ENCODE measurements at places on chromosomes 5 and 9.
A peak's percentile ranks its signal among the peaks of the same experiment; 100 is the strongest.

- H3K36me3 ChIP-seq = no peaks in the 10 kb centered on the region
- no peaks in the 10 kb centered on the region for H3K4me1 ChIP-seq
- DNase-seq = no peak
- no peak overlapping the region for H3K4me3 ChIP-seq
These were observed 116.8 kb downstream of the ADAMTS6 start for GRCh38 chr5:65364907-65365306.

- no peak overlapping the region for H3K27ac ChIP-seq
- no peak for DNase-seq
- H3K36me3 ChIP-seq = peaks cover 3% of the 10 kb centered on the region
- H3K27me3 ChIP-seq = peaks cover 7% of the 10 kb centered on the region
- peaks cover 1% of the 10 kb centered on the region for H3K4me1 ChIP-seq
These were observed 5.8 kb upstream of the SNAPC3 start for GRCh38 chr9:15416880-15417279.

DNA sequence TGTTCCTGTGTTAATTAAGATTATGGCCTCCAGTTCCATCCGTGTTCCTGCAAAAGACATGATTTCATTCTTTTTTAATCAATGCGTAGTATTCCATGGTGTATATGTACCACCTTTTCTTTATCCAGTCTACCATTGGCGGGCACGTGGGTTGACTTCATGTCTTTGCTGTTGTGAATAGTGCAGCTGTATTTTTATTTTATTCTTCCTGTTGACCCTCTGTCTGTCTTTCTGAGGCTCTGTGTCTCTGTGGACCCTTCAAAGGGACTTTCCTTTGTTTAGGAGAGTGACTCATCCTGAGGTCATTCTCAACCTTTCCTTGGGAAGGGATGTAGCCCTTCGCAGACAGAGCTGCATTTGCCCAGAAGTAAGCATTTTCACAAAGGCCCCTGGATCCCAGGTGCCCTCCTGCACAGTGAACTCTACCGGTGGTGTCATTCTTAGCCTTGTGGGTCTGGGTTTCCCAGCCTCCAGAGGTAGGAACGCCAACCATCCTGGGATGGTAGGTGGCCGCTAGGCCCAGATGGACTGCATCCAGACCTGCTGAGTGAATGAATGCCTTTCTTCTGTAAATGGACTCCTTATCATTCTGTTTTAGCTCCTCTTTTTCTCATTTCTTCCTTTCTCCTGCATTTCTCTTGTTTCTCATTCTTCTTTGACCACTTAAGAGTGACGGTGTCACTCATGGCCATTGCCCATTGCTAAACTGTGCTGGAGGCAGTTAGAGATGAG, 22.4 kb downstream of the TRIO start:
- no peak overlapping the region for H3K4me3 ChIP-seq
- H3K27me3 ChIP-seq = peaks cover 23% of the 10 kb centered on the region
- DNase-seq = no peak
- H3K4me1 ChIP-seq = peaks cover 6% of the 10 kb centered on the region

DNA sequence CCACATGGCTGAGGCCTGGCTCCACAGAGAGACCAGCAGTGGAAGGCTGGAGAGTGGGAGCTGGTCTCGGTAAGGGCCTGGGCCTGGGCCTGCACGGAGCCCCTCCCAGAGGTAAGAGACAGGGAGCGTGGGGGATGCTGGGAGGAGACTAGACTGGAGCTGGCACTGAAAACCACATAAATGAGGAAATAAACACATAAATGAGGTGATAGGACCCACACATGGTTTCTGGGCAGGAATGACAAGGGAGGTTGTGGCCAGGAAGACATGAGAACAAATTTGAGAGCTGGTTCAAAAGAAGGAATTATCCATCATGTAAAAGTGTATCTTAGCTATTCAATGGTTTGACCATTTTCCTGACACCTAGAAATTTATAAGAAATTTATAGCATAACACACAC, 451.7 kb upstream of the DAP start:
- H3K36me3 ChIP-seq = no peaks in the 10 kb centered on the region
- H3K4me1 ChIP-seq = no peaks in the 10 kb centered on the region
- no peak overlapping the region for H3K4me3 ChIP-seq
- no peak overlapping the region for H3K27ac ChIP-seq
- peaks cover 13% of the 10 kb centered on the region for H3K27me3 ChIP-seq

- no peak overlapping the region for H3K4me3 ChIP-seq
- H3K27me3 ChIP-seq = no peaks in the 10 kb centered on the region
- DNase-seq = no peak
- no peak overlapping the region for H3K27ac ChIP-seq
- H3K4me1 ChIP-seq = peaks cover 3% of the 10 kb centered on the region
These were observed 123.1 kb downstream of the CRB2 start for GRCh38 chr9:123478967-123479602.

DNA sequence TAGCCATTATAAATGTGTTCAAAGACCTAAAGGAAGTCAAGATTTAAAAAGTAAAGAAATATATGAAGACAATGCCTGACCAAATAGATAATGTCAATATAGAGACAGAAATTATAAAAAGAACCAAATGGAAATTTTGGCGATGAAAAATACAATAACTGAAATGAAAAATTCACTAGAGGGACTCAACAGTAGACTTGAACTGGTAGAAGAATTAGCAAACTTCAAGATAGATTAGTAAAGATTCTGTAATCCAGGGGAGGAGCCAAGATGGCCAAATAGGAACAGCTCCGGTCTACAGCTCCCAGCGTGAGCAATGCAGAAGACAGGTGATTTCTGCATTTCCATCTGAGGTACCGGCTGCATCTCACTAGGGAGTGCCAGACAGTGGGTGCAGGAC, 433.2 kb downstream of the HINT1 start:
- H3K4me3 ChIP-seq = no peak overlapping the region
- no peak overlapping the region for H3K27ac ChIP-seq
- no peaks in the 10 kb centered on the region for H3K4me1 ChIP-seq

DNA sequence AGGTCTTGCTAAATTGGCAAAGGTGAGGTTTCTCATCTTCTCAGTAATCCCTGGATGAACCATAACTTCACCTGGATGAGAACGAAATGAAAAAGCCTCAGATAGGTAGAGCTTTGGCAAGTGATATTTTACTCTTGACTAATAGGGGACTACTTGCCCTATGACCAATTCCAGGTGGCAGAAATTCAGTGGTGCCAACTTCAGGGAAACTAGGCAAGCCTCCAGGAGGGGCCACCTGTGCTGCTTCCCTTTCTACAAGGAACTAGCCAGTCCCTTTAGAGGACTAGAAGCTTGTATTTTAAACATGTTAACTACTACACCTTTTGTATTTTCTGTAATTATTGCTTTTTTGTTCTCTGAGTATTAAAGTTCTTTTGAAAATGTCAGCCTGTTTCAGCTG, 169.0 kb upstream of the GRIA1 start:
- H3K4me3 ChIP-seq = no peak overlapping the region
- H3K27me3 ChIP-seq = no peaks in the 10 kb centered on the region

DNA sequence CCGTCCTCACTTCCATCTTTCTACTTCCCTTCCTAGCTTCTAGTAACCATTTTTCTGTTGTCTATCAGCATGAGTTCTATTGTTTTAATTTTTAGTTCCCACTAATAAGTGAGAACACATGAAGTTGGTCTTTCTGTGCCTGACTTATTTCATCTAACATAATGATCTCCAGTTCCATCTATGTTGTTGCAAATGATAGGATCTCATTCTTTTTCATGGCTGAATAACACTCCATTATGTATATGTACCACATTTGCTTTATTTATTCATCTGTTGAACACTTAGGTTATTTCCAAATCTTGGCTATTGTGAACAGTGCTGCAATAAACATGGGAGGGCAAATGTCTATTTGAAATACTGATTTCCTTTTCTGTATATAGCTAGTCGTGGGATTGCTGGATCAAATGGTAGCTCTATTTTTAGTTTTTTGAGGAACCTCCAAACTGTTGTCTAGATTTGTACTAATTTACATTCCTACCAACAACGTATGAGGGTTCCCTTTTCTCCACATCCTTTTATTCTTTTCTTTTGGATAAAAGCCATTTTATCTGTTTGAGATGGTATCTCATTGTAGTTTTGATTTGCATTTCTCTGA, 50.3 kb downstream of the NSD1 start:
- no peak for DNase-seq
- H3K36me3 ChIP-seq = no peaks in the 10 kb centered on the region
- H3K27me3 ChIP-seq = no peaks in the 10 kb centered on the region
- peak overlapping the region; percentile 37 for H3K27ac ChIP-seq
- H3K4me1 ChIP-seq = peaks cover 20% of the 10 kb centered on the region
- H3K4me3 ChIP-seq = peak overlapping the region; percentile 49

Data from T-helper 17 cell (primary cell).